HCEC 1CT (cell line): ENCODE measurements at places on chromosomes 3 and 15.

DNA sequence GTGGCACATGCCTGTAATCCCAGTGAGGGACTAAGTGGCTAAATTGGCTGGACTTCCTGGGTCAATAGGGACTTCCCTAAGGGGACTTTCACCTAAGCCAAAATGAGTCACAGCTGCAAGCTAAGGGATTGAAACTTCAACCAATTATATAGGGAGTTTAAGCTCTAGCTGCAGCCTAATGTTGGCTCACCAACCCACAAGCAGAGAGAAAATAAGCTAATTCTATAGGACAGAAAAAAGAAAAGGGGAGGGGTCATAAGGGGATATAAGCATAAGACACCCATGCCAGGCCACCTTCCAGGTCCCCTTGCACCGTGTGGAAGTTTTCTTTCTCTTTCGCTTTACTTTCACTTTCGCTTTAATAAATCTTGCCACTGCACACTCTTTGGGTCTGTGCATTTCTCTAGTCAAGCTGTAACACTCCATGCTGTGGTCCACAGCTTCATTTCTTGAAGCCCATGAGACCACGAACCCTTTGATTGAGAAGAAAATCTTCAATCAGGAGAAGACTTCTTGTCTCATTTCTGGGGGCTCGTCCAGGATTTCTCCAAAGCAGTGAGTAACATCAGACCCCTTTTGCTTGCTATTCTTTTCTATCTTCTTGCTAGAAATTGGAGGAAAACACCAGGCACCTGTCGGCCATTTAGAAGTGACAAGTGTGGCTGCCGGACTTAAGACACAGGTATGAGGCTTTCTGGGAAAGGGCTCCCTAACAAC is 192.3 kb downstream of the IGSF11 start:
- no peak for DNase-seq

- DNase-seq, result peak; percentile 86
These were observed 31.8 kb upstream of the RYR3 start for GRCh38 chr15:33278816-33279612.

- DNase-seq, result no peak
These were observed 330.3 kb upstream of the GOLIM4 start for GRCh38 chr3:168425936-168426595.

DNA sequence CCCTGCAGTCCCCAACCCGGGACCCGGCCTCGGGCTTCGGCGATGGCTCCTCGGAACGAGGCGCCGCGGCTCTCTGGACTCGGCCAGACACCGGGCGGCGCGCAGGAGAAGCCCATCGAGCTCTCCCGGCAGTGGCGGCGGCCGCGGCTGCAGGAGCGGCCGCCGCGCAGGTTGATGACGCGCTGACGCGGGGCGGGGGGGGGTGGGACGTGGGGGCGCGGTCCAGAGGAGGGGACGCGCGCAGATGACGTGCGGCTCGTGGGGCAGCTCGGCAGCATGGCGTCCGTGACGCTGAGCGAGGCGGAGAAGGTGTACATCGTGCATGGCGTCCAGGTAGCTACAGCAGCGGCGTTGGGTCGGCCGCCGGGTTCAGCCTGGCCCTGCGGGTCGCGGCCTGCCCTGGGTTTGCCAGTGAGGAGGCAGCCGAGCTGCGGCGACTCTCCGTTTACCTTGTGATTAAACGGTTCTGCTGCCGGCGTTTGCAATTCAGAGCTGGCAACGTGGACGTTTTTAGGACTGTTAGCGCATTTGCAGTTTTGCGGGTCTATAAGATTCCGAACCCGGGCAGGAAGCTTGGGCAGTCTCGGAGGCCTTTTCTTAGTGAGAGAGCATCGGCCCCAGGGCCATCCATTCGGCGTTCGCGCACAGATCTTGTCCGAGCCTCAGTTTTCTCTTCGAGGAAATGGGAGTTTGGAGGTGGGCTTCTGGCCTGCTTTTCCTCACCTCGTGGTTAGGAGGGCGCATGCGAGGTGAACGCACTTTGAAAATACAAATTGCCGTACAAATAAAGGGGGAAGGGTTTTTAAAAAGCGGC is at the start of the genes EXOSC7 and ZDHHC3:
TSS of gene EXOSC7 (plus strand) at position 243 of the 814 bp plus-strand sequence. CDS start at position 277, 34 bp downstream.
TSS of gene ZDHHC3 (minus strand) at position 173 of the 814 bp plus-strand sequence. CDS start 16,738 bp downstream, outside the sequence.
- peak; percentile 81 for DNase-seq

DNA sequence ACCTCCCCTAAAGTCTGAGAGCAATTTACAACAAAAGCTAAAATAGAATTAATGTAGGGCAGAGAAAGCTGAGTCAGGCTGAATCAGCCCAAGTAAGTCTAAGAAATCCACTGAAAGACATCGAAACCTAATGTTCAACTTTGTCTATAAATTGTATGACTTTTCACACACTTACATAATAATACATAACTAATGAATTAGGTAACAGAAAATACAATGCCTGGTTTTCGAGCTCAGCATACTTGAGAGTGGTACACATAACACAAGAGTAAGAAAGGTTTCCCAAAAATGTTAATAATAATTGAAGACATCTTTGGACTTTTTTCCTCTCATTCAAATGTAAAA is 55.3 kb upstream of the VGLL4 start:
- DNase-seq, result peak; percentile 79

- peak; percentile 70 for DNase-seq
These were observed 31.8 kb downstream of the CCNL1 start for GRCh38 chr3:157127831-157128767.

DNA sequence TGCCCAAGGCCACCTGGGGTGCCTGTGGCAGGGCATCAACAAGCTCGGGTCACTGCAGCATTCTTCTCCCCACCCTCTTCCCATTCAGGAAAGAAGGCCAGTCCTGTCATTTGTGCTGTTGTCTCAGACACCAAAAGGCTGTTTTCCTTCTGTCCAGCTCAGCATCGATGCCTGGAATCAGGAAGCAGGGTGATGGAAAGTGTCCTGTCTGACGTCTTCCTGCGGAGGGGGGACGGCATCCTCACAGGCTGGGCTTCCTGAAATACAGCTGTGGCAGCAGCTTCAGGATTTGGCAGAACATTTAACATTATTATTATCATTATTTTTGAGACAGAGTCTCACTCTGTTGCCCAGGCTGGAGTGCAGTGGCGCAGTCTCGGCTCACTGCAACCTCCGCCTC is 33.0 kb upstream of the ANKDD1A start:
- DNase-seq, result no peak

DNA sequence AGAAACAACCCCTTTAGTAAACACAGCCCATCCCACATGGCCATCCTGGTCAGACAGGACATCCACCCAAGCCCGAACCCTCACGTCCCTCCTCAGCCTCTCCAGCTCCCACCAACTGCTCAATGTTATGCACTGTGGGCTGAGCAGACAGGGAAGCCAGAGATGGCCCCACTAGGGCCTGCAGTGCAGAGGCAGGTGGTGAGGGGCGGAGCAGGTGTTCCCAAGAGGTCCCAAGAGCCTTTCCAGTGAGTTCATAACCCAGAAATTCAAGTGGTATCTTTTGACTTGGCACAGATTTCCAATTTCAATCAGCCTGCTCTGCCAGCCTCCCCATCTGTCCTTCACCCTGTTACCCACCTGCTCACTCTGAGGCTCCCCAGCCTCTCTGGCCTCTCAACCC is 130.3 kb downstream of the LIPC start:
- no peak for DNase-seq

DNA sequence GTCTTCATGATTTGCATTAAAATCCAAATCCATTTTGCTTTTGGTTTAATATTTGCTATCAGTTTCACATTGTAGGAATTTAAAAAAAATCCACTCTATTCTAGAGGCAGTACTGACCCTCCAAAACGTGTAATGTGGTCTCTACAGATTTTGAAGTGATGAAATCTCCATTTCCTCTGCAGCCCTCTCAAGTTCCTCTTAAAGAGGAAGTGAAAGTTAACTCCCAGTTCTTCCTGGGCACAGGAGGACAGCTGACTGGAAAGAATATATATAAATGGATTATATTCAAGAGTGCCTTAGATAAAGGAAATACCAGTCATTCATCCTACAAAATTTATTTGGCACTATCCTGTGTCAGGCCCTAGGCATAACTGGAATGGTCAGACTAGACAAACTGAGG is 83.5 kb upstream of the PLCL2 start:
- no peak for DNase-seq

- no peak for DNase-seq
These were observed 2.3 kb upstream of the COLQ start for GRCh38 chr3:15523660-15524417.

DNA sequence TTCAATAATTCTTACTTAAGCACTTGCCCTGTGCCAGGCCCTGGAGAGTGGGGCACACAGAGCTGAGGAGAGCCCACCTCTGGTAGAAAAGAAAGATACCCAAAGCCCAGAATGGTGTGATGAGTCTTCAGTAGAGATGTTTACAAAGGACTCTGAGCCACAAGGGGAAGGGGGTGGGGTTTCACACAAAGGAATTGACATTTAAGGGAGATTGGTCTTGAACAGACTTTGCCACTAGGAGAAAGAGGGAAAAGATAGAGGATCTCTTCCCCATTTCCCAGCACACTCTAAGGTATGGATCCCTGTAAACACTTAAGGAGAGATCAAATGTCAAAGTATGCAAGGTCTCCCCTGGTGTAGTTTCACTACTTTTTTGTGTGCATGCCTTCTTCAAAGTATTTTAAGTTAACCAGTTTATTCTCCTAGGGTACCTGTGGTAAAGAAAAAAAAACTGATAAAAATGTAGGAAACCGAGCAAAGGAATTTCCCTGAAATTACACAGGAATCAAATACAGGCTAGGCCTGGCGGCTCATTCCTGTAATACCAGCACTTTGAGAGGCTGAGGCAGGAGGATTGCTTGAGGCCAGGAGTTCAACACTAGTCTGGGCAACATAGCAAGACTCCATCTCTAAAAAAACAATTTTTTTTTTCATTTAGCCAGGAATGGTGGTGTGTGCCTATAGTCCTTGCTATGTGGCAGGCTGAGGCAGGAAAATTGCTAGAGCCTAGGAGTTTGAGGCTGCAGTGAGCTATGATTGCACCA is 117.6 kb upstream of the SKOR1 start:
- DNase-seq, result no peak

- DNase-seq, result no peak
These were observed 44.9 kb upstream of the SLC6A6 start for GRCh38 chr3:14357463-14357862.

DNA sequence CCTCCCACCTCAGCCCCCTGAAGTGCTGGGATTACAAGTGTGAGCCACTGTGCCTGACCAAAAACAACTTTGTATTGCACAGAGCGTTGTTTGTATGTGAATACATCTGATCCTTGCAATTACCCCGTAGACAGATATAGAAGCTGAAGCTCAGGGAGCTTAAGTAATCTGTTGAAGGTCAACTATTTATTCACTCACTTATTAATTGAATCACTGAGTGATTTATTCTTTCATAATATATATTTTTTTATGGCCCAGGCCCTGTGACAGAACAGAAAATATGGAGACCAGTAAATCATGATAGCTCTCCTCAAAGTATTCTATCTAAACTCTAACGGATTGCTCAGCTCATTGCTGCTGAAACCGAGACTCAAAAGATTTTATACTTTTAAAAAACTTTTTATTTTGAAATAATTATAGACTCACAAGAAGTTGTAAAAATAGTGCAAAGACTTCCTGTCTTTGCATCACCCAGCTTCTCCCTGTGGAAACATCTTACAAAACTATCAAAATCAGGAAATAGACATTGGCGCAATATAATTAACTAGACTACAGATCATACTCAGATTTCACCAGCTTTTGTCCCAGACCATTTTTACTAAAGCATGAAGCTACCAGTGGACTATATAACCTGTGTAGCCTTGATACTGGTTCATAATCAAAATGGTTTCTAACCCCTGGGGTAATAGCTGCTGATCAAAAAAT is 466.1 kb downstream of the PDCD6IP start:
- DNase-seq, result no peak

- no peak for DNase-seq
These were observed 25.4 kb upstream of the SOX14 start for GRCh38 chr3:137738710-137739109.

DNA sequence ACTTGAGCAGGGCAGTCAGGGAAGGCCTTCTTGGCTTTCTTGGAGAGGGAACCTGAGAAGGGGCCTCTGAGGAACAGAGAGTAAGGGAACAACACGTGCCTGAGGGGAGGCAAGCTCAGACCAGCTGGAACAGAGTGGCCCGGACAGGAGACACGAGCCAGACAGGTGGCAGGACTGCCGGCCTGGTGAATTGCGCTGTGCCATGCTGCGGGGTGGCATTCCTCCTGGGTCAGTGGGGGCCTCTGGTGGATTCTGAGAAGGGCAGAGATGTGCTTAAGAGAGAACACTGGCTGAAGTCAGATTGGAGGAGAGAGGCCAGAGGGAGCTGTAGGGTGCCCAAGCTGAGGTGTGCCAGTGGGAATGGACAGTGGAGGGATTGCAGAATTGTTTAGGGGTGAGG is 4.9 kb downstream of the CHAC1 start:
- DNase-seq, result no peak

- no peak for DNase-seq
These were observed 74.7 kb downstream of the PPARG start for GRCh38 chr3:12363397-12364195.

- DNase-seq, result no peak
These were observed 36.2 kb upstream of the COL6A6 start for GRCh38 chr3:130480736-130481135.

- DNase-seq, result no peak
These were observed 132.5 kb downstream of the DNAJB8 start for GRCh38 chr3:128334086-128334645.

DNA sequence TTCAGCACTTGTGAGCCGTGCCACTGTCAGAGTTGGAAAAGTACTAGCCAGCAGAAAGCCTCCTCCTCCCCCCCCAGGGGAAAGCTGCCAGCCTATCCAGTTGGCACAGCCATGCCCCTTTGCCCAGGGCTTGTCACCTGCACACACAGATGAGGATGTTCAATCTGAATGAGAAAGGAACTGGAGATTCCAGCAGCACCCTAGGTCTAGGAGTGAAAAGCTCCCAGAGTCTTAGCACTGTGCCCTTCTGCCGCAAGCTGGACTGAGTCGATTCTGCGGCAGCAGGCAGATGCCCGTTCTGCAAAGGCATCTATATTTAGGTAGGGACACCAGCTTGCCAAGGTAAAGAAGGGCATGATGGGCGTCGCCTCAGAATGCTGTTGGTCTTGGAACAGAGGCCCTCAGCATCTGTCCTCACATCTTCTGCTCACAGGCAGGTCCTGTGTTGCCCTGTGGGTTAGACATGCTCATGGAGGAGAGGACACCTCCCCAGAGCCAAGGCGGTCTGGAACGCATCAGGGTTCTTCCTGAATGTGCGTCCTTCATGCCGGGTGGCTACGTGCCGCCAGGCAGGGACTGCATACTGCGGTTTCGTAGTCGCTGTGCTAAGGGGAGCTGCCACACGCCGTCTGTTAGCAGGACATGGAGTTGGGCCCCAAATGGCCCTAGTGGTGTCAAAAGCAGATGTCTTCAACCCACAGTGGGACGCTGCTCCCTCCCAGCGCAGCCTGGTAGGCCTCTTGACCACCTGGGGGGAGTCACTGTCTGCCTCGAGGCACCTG is 109.5 kb downstream of the VGLL4 start:
- DNase-seq, result no peak

DNA sequence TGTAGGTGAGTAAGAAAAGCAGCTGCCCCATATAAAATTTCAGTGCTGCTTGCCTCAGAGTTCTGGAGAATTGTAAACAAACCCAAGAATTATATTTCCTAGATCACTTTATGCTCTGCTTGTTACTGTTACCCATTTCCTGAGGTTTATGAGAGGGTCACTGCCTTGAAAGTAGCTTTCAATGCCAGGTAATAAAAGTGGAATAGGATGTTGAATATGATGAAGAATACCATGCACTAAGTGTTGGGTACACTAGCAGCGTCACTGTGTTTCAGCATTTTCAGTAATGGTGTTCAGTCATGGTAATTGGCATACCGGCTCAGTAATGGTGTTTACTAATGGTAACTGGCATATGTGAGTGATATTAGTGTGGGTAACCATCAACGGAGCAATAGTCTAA is 449.8 kb upstream of the TPRG1 start:
- no peak for DNase-seq

GRCh38 chr15:80695911-80696661 is 976 bp downstream of the ABHD17C start:
- peak; percentile 12 for DNase-seq
